ENCODE measurements at places on chromosomes 13 and 19.

GRCh38 chr13:25157681-25158080 lies 14.4 kb downstream of the AMER2 start:
- no peak for DNase-seq

DNA sequence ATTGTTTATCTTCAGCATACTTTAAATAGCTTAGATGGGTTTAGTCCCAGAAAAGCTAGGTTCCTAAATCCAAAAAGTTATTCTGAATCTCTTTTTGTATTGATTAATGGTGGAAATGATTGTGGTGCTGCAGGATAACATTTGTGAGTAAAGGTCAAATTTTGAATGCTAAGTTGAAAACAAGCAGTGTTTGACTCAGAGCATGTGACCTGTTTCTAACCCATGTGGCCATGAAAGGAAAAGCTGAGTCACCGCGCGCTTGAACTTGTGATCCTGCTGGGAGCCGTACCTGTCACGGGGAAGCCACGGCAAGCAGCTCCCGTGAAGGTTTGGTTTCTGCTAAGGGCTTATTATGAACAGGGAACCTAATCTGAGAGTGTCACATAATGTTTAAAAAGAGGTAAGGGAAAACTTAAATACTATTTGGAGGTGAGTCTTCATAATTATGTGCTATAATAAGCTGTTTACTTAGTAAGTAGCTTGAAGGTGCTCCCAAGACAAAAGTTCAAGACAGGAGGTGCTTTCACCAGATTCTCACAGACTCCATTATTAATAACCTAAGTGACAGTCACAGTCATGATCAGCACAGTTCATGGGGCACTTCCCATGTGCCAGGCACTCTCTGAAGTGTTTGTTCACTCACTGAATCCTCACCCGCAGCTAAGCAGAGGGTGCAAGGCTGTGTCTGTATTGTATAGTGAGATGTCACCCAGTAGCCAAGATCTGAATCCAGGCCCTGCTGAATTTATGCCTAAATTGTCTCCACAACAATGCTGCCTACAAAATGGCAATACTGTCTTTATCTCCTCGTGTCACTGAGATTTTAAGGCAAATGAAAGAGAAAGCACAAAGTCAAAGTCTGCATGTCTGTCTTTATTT lies 286.5 kb downstream of the MYO16 start:
- DNase-seq: peak; percentile 90

GRCh38 chr19:36046443-36047050 lies 7.5 kb downstream of the THAP8 start:
- no peak for DNase-seq

DNA sequence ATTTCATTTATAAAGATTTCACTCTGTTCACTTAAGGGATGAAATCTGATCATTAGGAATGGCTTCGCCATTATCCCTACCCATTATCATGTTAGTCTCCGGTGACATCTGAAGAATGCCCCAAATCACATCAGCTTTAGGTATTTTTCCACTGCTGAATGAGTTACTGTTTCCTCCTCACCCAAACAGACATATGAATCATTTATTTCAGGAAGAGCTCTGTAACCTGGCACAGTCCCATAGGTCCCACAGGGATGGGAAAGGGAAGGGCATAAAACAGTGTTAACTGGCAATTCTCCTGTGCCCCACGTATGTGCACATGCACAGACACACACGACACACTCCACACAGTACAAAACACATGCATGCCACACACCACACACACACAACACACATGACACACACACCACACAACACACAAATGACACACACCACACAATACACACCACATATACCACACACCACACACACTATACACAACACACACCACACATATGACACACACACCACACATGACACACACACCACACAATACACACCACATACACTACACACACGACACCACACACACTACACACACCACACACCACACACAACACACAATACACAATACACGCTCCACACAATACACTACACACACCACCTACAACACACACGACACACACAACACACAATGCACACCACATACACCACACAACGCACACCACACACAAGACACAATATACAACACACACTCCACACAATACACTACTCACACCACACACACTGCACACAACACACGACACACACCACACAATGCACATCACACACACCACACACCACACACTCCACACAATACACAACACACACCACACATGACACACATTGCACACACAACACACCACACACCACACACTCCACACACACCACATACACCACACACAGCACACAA lies 15.4 kb downstream of the TMEM255B start:
- peak; percentile 41 for DNase-seq

GRCh38 chr13:114143806-114144605 lies 11.6 kb upstream of the RASA3 start:
- DNase-seq: no peak

GRCh38 chr19:34502582-34503411 lies 21.2 kb downstream of the WTIP start:
- DNase-seq: peak; percentile 39

DNA sequence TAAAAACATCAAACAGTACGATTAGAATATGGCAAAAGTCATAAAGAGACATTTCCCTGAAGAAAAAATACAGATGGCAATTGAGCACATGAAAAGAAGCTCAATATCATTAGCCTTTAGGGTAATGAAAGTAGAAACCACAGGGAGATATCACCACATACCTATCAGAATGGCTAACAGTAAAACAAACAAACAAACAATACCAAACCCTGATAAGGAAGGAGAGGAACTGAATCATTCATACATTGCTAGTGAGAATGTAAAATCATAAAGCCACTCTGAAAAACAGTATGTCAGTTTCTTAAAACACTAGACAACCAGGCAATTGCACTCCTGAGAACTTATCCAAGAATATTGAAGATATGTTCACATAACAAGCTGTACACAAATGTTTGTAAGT lies 1342.5 kb upstream of the SLC10A2 start:
- peak; percentile 64 for DNase-seq

DNA sequence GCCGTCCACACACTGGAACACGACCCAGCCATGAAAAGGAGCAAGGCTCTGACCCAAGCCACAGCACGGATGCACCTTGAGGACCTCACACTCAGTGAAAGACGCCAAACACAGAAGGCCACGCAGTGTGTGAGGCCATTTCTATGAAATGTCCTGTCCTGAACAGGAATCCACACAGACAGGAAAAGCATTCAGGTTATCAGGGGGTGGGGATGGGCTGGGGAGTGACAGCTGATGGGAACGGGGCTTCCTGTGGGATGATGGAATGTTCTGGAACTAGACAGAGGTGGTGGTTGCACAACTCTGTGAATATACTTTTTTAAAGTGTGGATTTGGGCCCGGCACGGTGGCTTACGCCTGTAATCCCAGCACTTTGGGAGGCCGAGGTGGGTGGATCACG lies 30.6 kb downstream of the GPX4 start:
- no peak for DNase-seq
